HCT116 (cell line): ENCODE measurements at places on chromosomes 7 and 10. TPM values are rescaled to one million over a fixed set of nuclear protein-coding genes. Genes with fewer than 3 reads are reported as not detected.

DNA sequence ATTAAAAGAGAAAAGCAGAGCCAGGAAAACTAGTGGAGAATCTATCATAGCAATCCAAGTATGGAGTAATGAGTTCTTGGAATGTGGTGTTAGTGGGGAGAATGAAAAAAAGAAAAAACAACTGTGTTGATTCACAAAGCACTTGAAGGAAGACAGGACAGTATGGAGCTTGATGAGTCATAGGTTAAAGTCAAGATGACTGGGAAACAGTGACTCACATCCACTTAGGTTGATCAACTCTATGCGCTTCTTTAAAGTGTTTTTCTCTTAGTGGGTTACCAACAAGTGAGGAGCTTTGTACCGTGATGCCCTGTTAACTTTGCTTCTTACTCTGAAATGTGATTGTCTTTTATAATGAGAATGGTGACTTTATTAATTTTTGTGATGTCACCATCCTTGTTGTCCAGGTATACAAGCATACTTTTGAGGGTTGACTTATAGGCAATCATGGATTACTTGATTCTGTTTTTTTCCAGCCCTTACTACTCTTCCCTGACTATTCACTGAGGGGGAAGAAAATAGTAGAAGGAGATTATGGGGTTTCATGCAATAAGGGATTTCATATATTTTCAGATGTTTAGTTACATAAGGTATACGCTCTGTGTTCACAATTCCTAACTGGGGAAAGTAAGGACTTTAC is 32.1 kb upstream of the MDFIC start:
- peak overlapping the region; percentile 74; the same call in 1 of the 2 replicates for H3K27ac ChIP-seq
- peaks cover 10% of the 10 kb centered on the region; the same call in 1 of the 2 replicates for H3K4me1 ChIP-seq
- no peak overlapping the region for H3K4me3 ChIP-seq
- peak; percentile 97 for DNase-seq
- H3K27me3 ChIP-seq: no peaks in the 10 kb centered on the region

GRCh38 chr10:86657011-86657395 is 2.7 kb downstream of the OPN4 start:
- DNase-seq: no peak
- H3K4me3 ChIP-seq: no peak overlapping the region
- H3K27ac ChIP-seq: no peak overlapping the region
- no peaks in the 10 kb centered on the region for H3K27me3 ChIP-seq
- H3K4me1 ChIP-seq: no peaks in the 10 kb centered on the region
- H3K36me3 ChIP-seq: no peaks in the 10 kb centered on the region

- DNase-seq: no peak
- H3K4me3 ChIP-seq: no peak overlapping the region
- H3K36me3 ChIP-seq: no peaks in the 10 kb centered on the region
- no peaks in the 10 kb centered on the region for H3K4me1 ChIP-seq
- H3K27me3 ChIP-seq: no peaks in the 10 kb centered on the region
- no peak overlapping the region for H3K27ac ChIP-seq
Measured at GRCh38 chr10:132076578-132077081, 10.9 kb downstream of the JAKMIP3 start.

GRCh38 chr10:119030421-119031250 is 1.1 kb downstream of the NANOS1 start:
- peak overlapping the region; percentile 49 for H3K4me3 ChIP-seq
- peaks cover 40% of the 10 kb centered on the region for H3K4me1 ChIP-seq
- H3K27me3 ChIP-seq: no peaks in the 10 kb centered on the region
- H3K27ac ChIP-seq: peak overlapping the region; percentile 52

GRCh38 chr7:50826371-50827172 is 43.9 kb upstream of the GRB10 start:
- H3K36me3 ChIP-seq: no peaks in the 10 kb centered on the region
- no peak overlapping the region for H3K4me3 ChIP-seq
- peaks cover 14% of the 10 kb centered on the region for H3K4me1 ChIP-seq
- H3K27me3 ChIP-seq: no peaks in the 10 kb centered on the region
- peak; percentile 55 for DNase-seq
- no peak overlapping the region for H3K27ac ChIP-seq

SVIL gene
- 27.0 TPM for total RNA-seq
